Activated naive CD4-positive, alpha-beta T cell treated with anti-CD3 and anti-CD28 coated beads for 36 hours (primary cell): ENCODE measurements at places on chromosomes 5 and 9.

- peaks cover 6% of the 10 kb centered on the region for H3K36me3 ChIP-seq
- DNase-seq: no peak
These were observed 4.8 kb upstream of the ABL1 start for GRCh38 chr9:130830231-130830760.

GRCh38 chr5:148541054-148541835, 113.1 kb downstream of the HTR4 start:
- H3K36me3 ChIP-seq: no peaks in the 10 kb centered on the region
- no peak overlapping the region for H3K4me3 ChIP-seq
- no peak for DNase-seq
- H3K4me1 ChIP-seq: no peaks in the 10 kb centered on the region
- no peak overlapping the region for H3K27ac ChIP-seq

GRCh38 chr9:134652291-134653225, 11.0 kb downstream of the COL5A1 start:
- H3K27ac ChIP-seq: no peak overlapping the region
- no peaks in the 10 kb centered on the region for H3K36me3 ChIP-seq
- H3K4me3 ChIP-seq: no peak overlapping the region
- no peaks in the 10 kb centered on the region for H3K27me3 ChIP-seq
- DNase-seq: no peak
- H3K4me1 ChIP-seq: no peaks in the 10 kb centered on the region

GRCh38 chr5:100311806-100312205, 223.4 kb upstream of the FAM174A start:
- H3K27me3 ChIP-seq: no peaks in the 10 kb centered on the region
- no peak overlapping the region for H3K4me3 ChIP-seq
- DNase-seq: no peak
- H3K4me1 ChIP-seq: no peaks in the 10 kb centered on the region
- no peak overlapping the region for H3K27ac ChIP-seq
